ENCODE measurements at places on chromosomes 13 and 19.

DNA sequence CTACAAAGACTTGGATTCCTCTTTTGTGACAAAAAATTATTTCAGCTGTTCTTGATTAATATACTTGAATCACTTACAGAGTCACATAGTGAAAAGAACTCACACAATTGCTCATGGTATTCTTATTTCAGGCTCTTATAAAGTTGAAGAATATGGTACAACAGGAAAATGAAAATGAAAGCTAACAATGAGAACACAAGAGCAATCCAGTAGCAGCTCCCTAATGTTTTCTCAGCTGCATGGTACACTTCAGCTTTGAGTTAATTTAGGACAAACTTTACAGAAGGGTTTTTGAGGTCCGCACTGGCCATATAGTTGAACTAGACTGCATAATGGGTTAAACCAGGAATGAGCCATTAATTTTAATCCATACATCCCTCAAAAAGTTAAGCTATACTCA is 1261.8 kb downstream of the SLITRK5 start:
- no peak for DNase-seq

GRCh38 chr13:33994826-33995502 is 177.0 kb downstream of the RFC3 start:
- no peak for DNase-seq

GRCh38 chr13:99971576-99972189 is at the start of gene ZIC5:
TSS of gene ZIC5 (minus strand) at chr13:99971767. CDS start at chr13:99971603, 164 bp downstream.
- DNase-seq = no peak

DNA sequence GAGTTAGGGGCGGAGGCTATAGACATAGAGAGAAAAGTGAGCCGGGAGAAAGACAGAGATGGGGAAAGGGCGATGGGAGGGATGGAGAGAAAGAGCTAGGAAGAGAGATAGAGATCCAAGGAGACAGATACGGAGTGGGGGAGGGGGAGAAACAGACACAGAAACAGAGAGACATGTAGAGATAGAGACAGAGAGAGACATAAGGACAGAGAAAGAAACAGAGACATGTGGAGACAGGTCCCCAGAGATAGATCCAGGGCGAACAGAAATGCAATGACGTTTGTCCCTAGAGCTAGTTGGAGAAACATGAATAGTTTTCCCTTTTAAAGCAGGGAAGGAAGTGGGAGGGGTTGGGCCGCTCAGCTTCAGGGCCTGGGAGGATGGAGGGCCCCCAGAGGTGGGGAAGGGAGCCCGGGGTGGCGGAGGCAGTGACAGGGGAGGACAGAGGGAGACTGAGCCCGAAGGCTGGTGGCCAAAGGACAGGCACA is 4.6 kb downstream of the PPP1R14A start:
- DNase-seq = no peak

DNA sequence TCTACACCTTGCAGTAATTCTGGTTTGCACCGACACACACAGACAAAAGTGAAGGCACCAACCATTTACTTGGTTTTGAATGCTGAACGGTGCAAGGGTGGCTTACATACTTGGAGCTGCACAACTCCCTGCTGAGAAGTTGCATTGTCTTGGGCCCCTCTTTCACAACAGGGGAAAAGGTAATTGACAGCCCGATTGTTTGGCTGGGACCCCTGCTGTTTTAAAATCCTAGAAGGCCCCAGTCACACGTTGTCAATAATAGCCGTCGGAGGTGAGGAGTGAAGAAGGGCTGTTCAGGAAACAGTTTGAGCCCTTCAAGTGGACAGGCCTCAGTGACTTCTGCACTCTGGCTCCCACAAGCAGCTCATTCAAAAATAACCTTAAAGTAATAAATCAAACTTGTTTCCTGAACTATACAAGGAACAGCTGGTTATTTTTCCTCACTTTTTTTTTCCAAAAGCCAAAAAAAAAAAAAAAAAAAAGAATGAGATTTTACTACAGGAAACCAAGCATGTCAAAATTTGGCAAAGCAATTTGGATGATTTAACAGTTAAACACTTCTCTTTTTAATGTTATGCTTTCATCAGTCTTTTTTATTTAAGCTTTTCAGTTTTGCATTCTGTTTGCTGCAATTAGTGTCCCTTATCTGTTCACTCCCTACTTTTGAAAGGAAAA is 19.0 kb upstream of the SPRY2 start:
- DNase-seq = peak; percentile 39

- DNase-seq = no peak
Measured at GRCh38 chr19:58357481-58358145, 4.3 kb upstream of the A1BG start.

- DNase-seq = peak; percentile 66
Measured at GRCh38 chr13:27450921-27451471, 632 bp upstream of the MTIF3 start.

GRCh38 chr13:103948426-103948825 is 882.2 kb upstream of the SLC10A2 start:
- no peak for DNase-seq

DNA sequence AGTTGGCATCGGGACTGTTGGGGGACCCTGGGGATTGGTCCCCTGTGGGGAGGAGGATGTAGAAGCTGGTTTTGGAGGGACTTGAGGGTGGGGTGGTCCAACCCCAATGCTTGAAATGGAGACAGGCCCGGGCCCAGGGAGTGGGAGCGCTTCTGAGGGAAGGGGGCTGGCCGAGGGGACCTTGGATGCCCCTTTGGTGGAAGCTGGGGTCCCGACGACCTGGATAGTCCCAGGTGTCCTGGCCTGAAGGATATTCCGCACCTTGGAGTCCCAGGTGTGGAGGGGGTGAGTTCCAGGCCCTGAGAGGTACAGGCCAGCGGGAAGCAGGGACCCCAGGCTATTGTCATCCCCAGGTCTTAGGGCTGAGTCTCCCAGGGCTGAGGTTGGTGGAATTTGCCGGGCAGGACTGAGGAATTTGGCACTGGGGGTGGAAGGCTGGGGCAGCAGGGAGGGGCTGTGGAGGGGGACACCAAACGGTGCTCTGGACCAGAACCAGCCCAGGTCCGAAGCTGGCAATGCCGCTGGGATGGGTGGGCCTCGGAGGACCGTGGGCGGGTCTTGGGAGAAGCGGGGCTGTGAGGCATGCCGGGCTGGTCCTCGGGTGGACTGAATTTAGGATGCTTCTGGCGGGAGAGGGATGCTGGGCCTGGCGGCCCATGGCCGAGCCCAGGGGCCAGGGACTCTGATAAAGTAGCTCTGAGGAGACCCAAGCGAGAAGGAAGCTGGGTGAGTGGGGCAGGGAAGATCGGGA is 1.8 kb downstream of the HDGFL2 start:
- no peak for DNase-seq

- no peak for DNase-seq
Measured at GRCh38 chr19:19399733-19400433, 5.6 kb upstream of the GATAD2A start.

DNA sequence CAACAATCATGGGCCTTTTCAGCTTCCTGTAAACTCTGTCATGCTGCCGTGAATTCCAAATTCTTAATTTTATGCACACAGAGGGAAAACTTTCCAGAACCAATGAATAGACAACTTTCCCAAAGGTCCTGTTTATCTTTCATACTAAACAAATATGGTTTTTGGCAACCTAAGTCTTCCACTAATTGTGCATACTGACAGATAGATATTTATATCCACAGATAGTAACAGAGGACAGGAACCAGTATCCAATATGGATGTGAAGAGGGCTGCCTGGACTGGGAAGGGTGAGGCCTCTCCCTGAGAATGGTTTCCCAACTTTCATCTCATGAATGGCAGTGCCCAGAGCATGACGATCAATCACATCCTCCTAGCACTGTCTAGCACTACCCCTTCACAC is 80.4 kb downstream of the MRPL57 start:
- no peak for DNase-seq

DNA sequence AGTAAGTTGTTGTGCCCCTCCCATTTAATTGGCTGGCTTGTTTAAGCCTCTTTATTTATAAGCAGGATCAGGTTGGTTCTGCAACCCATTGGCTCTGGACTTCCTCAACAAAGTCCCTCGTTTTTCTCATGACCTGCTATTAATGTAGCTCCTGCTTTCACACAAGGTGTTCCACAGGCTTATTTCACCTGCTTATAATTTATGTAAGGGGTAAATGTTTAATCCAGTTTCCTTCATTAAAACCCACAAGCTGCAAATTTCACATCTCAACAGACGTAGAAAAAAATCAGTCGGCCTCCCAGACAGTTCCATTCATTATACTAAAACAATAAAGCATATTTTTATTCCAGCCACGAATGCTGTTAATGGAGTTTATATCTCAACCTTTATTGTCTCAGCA is 86.1 kb downstream of the TBC1D4 start:
- DNase-seq = no peak

- peak; percentile 95 for DNase-seq
Measured at GRCh38 chr13:113926301-113926761, 47.5 kb downstream of the C13orf46 start.

DNA sequence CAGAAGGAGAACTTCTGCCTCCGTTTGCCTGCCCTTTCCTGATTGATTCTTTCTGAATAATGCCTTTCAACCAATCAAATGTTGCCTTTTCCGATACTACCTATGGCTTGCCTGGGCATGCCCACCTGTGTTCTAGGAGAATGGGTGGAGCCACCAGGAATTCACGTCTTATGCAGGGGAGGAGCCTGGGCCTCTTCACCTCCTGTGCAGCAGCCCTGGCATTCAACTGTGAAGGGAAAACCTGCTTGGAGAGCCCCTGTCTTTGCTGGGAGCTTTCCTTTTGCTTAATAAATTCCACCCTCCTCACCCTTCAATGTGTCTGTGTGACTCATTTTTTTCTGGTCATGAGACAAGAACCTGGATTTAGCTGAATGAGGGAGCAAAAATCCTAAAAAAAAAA is 730.7 kb downstream of the UQCRFS1 start:
- no peak for DNase-seq

DNA sequence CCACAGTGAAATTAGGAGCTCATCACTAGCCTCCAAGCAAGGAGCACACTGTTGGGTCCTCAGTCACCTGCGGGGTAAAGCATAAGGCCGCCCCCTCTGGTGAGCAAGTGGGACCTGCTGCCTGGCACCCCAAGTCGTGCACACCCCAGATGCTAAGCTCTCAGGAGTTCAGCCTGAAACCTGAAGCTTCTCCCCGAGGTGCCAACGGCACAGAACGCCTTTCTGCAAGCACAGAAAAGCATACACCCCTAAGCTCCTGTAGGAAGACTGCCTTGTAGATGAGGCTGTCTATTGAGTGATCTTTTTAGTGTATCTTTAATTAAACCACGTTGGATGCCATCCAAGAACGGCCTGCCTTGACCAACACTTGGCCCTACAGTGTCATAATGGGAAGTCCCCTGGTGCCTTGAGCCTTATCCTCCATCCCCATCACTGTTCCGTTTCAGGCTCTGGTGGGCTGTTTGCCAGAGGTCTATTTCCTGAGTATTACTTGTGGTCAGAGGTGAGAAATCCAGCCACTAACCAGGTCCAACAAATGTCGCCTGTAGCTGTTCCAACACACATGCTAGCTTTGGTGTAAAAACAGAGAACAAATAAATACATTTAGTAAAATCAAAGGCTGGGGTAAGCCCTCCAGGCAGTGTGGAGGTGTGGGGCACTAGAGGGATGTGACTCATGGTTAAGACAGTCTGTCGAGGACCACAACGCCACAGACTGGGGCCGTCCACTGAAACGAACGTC is 44.8 kb downstream of the C13orf42 start:
- no peak for DNase-seq

DNA sequence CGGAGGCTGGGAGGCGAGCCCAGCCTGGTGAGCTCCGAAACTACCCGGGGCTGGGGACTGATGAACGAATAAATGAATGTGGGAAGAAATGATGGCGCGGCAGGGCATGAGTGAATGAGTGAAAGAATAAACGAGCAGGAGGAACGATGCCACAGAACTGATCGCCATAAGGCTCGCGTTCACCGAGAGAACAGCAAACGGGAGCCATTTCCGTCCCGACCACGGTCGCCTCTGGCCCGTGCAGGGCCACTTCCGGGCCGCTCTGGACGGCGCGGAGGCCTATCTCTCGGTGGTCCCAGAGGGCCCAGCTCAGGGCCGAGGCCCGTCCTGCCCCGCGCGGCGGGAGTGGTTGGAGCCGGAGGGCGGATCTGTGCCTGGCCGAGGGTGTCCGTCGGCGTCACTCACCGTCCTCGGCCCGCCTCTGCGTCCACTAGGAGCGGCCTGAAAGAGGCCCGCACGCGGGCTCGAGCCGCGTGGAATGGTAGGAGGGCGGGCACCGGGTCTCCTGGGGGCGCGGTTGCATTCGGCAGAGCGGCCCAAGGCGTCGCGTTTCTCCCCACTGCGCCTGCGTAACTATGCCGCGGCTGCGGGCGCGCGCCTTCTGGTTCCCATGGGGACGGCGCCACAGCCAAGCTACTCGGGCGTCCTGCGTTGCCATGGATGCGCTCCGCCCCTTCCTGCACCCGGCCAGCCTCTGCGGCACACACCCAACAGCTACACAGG is at the start of gene ZNF497:
Gene ZNF497 (minus strand): TSS at position 480 of the 723 bp plus-strand sequence. CDS start 5,116 bp downstream, outside the sequence.
- peak; percentile 97 for DNase-seq

DNA sequence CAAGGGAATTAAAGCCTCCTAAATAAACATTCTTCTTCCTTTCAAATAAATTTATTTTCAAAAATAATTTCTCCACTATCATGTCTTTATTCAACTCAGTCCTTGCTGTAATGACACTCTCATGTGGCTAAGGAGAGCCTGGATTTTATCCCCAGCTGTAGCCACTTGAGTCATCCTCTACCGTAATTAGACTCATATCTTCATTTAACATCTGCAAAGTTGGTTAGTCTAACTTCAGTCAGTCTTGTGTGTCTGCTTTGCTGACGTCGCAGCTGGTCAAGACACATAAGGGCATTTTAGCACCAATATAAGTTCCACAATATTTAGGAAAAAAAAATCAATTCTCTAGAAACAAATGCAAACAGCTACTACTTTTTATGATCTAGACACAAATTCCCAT is 776.4 kb upstream of the ATXN8OS start:
- DNase-seq = no peak

GRCh38 chr19:16429759-16430091 is 42.0 kb downstream of the EPS15L1 start:
- DNase-seq = no peak

DNA sequence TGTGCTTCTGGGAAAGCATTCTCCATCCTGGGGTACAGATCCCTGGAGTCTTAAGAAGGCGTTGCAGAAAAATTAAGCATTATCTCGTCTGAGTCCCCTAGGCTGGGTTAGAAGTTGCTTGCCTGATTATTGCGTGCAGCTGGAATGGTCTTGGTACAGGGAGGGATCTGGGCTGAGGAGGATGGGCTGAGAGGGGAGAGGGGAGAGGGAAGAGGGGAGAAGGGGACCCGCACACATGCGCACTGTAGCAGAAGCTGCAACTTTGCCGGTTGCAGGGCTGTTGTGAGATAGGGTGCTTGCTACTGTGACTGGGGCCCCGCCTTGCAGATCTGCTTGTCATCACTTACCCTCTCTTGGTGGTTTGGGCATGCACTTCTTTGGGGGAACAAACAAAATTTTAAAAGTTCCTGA is 316.8 kb downstream of the DLEU7 start:
- DNase-seq = no peak

- peak; percentile 10 for DNase-seq
Measured at GRCh38 chr13:20525144-20525600, 485 bp downstream of the CRYL1 start.

Data from fibroblast of villous mesenchyme (primary cell).